ENCODE measurements at places on chromosomes 4 and X. TPM values are rescaled to one million over a fixed set of nuclear protein-coding genes. Genes with fewer than 3 reads are reported as not detected.

The MAGEB17 gene
- polyA plus RNA-seq: 0.26 TPM

The NEXMIF gene
- 0.36 TPM for polyA plus RNA-seq

The SLC4A4 gene
- polyA plus RNA-seq: not detected

The PABPC1L2B gene
- polyA plus RNA-seq: not detected

The SH3BGRL gene
- polyA plus RNA-seq: 255 TPM

The P2RY8 gene
- 206 TPM for polyA plus RNA-seq

The CLNK gene
- polyA plus RNA-seq: 2.6 TPM

The CYLC1 gene
- not detected for polyA plus RNA-seq

The POLR2B gene
- 39.8 TPM for polyA plus RNA-seq

Measured in IgD-negative memory B cell (primary cell).